Right atrium auricular region (tissue), 2 donors: ENCODE measurements at places on chromosomes 12 and 14. TPM values are rescaled to one million over a fixed set of nuclear protein-coding genes. Genes with fewer than 3 reads are reported as not detected.

The P2RX7 gene
- 1.3 TPM for total RNA-seq

GRCh38 chr14:52602131-52602530, 49.5 kb downstream of the GPR137C start:
- DNase-seq: no peak

DNA sequence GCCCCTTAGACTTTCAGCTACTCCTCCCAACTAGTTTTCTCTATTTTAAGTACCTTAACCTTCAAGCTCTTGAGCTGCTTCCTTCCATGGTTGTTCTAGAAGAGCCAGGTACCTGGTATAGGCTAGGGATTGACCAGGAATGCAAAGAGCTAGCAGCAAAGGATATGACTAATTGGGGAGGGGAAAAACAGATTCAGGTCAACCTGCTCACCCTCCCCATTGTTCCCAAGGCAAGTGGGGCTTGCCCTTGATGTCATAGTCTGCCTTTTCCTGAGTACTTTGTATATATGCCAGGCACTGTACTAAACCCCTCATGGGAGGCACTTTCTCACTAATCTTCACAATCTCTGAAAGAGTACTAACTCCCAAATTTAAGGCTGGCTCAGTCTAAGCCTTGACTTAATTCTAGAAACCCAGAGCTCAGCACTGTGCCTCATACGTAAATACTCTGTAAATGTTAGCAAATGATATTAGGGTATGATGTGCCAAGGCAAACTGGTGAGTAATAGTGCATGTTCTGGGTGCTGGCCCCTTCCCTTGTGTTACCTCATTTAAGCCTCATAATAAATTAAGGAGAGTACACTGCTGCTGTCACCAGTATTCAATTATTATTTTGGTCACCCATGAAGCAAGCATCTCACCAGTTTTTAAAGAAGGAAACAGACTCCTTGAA, 42.2 kb downstream of the SUDS3 start:
- DNase-seq: no peak

DNA sequence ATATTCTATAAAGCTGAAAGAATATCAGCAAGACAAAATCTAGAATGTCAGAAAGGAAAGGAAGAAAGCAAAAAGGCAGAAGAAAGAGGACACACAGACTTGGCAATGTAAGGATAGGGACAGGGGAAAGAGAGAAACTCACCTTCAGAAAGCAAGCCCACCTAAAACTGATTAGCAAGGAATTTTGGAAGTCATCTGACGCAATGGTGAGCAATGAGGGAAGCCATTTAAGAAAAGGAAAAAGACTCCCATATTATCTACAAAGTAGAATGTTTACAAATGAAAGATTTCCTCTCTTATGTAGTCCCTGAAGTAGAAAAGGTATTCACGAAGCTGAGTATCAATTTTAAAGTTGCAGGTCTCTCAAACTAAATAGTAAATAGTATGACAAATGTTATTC, 35.2 kb upstream of the FOXG1 start:
- DNase-seq: no peak

DNA sequence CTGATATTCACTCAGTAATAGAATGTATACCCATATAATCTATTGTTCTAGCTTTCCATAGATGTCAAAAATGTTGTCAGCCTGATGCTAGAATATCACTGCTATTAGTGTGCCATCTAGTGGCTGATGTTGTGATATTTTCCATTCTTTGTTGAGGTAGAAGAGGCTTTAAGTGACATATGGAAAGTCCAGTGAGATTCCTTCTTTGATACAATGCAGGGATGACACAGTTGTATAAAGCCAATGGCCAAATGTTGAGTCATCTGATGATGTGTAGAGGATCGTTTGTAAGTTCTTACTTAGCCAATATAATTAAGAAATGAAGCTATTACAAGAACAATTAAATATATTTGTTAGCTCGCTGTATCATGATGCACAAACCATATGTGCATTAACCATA, 58.1 kb upstream of the PCED1B start:
- no peak for DNase-seq

DNA sequence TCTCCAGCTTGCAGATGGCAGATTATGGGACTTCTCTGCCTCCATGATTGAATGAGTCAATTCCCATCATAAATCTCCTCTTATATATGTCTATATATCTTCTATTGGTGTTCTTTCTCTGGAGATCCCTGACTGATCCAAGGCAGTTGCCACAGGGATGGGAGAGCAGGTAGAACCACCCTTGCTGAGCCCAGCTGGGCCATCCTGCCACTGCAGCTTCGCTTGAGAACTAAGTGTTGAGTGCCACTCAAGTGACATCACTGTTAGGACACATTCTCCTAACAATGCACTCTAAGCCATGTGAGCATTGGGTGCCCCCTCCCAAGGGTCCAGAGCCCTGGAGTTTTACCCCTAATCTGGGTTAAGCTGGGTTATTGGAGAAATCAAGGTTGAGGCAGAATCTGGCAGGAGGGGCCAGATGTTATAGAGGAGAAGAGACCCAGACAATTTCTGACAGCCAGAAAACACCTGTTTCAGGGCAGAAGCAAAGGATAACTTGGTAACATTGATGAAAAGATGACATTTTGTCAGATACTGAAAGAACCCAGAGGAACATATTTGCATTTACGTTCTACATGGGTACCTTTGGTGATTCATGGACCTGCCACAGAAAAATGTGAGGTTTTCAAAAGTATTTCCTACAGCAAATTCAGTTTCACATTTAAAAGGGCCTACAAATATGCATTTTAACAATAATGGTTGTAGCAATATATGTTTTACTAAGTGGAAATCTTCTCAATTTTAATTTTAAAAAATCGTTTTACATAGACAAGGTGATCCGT, 57.2 kb upstream of the MAX start:
- no peak for DNase-seq
